ENCODE measurements at places on chromosomes 5 and 9. TPM values are rescaled to one million over a fixed set of nuclear protein-coding genes. Genes with fewer than 3 reads are reported as not detected.

GRCh38 chr9:129239946-129240490 is 62.0 kb upstream of the IER5L start:
- no peaks in the 10 kb centered on the region for H3K27me3 ChIP-seq
- no peak overlapping the region for H3K27ac ChIP-seq
- DNase-seq = no peak

DNA sequence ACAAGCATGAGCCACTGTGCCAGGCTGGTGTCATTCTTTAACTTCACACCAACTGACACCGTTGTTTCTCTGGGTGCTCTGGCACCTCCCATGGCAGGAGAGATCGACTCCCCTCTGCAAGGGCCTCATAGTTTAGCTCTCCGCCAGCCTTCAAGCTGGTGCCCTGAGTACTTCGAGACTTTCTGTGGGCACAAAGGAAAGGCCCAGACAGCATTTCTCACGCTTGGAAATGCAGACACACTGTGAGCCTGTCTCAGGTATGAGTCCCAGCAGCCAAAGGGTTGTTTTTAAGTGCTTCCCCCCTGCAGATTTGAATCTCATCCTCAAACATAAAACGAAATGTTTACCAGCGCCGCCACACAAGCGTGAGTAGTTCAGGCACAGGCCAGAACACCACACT is 11.1 kb upstream of the TCF7 start:
- H3K4me3 ChIP-seq = no peak overlapping the region
- H3K27me3 ChIP-seq = no peaks in the 10 kb centered on the region
- DNase-seq = no peak

DNA sequence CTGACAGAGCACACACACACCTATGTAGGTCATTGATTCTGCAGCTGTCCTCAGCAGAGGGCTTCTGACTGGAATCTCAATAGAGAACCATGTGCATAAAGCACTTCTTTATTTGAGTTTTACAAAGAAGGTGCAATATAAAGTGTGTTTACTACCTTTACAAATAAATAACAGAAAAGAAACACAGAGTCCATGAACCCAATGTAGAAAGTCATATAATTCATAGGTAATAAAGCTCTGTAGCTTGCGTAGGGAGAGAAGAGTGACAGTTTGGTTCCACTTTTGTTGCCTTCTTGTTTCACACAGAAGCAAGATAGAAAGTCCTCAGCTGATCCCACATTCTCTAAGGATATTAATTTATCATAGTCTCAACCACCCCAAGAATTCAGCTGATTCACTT is 149.5 kb downstream of the GABRG2 start:
- no peaks in the 10 kb centered on the region for H3K4me1 ChIP-seq
- no peak overlapping the region for H3K27ac ChIP-seq
- DNase-seq = no peak

GRCh38 chr5:174046558-174046957 is 1.1 kb downstream of the NSG2 start:
- no peak overlapping the region for H3K27ac ChIP-seq
- no peak for DNase-seq
- no peaks in the 10 kb centered on the region for H3K4me1 ChIP-seq

- no peak overlapping the region for H3K4me3 ChIP-seq
- H3K27ac ChIP-seq = no peak overlapping the region
- peaks cover 8% of the 10 kb centered on the region for H3K36me3 ChIP-seq
- H3K4me1 ChIP-seq = peaks cover 3% of the 10 kb centered on the region
- DNase-seq = no peak
- H3K27me3 ChIP-seq = no peaks in the 10 kb centered on the region
Observed at GRCh38 chr9:110086537-110086936, 121.4 kb downstream of the C9orf152 start.

GRCh38 chr5:175494264-175495183 is 16.2 kb downstream of the SFXN1 start:
- no peaks in the 10 kb centered on the region for H3K27me3 ChIP-seq
- no peaks in the 10 kb centered on the region for H3K4me1 ChIP-seq
- peaks cover 33% of the 10 kb centered on the region for H3K36me3 ChIP-seq
- H3K27ac ChIP-seq = peak overlapping the region; percentile 1

- no peaks in the 10 kb centered on the region for H3K36me3 ChIP-seq
- H3K4me1 ChIP-seq = no peaks in the 10 kb centered on the region
- no peak overlapping the region for H3K27ac ChIP-seq
- DNase-seq = no peak
- no peaks in the 10 kb centered on the region for H3K27me3 ChIP-seq
Observed at GRCh38 chr5:1983919-1984695, 101.4 kb upstream of the IRX4 start.

DNA sequence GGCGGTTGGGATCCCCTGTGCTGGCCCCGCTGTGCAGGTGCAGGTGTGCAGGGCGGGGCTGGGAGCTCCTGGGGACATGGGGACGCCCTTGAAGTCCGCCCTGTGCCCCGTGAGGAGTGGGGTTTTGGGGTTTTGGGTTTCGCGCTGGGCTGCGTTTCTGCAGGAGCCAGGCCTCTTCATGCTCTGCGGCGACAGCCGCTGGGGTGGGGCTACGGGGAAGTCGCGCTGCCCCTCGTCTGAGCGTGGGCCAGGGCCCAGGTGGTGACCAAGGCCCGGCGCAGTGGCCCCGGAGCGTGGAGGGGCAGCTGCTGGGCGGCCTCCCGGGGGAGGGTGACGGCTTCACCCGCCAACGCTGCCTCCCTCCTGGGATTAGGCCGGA is 47.8 kb upstream of the IRX4 start:
- H3K4me3 ChIP-seq = no peak overlapping the region
- H3K27ac ChIP-seq = no peak overlapping the region
- DNase-seq = no peak
- H3K36me3 ChIP-seq = no peaks in the 10 kb centered on the region

- no peaks in the 10 kb centered on the region for H3K36me3 ChIP-seq
- no peaks in the 10 kb centered on the region for H3K27me3 ChIP-seq
- no peak for DNase-seq
- H3K4me3 ChIP-seq = no peak overlapping the region
- H3K4me1 ChIP-seq = peaks cover 13% of the 10 kb centered on the region
Observed at GRCh38 chr5:173493846-173494245, 122.6 kb downstream of the BOD1 start.

DNA sequence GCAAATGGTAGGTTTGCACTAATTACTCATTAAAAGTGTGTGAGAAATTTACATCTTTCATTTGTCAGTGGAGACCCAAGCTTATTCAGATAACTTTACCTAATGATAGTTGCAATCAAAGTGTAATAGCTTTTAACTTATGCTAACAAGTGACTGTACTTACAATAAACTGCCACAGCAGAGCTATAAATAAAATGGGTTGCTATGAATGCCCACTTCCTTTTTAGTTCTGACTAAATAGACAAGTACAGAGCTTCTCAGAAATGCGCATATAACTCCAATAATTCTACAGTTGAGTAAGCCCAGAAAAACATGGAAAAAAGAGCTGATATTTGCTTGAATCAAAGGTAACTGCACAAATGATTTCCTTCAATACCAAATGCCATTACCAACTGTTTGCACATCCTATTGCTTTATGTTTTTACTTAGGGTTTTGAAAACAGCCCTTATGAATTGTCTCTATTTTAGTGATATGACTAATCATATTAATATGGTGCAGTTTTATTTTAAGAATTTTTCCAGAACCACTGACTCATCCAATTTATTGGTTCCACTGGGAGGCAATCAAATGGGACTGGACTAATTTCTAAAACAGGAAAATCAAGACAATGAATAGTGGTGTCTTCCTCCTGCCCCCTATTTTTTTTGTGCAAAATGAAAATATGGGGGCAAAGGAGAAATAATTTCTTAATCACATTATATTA is 84.1 kb downstream of the PPP2R2B start:
- peak; percentile 31 for DNase-seq
- H3K27ac ChIP-seq = no peak overlapping the region
- no peaks in the 10 kb centered on the region for H3K4me1 ChIP-seq
- H3K4me3 ChIP-seq = no peak overlapping the region
- H3K36me3 ChIP-seq = no peaks in the 10 kb centered on the region

DNA sequence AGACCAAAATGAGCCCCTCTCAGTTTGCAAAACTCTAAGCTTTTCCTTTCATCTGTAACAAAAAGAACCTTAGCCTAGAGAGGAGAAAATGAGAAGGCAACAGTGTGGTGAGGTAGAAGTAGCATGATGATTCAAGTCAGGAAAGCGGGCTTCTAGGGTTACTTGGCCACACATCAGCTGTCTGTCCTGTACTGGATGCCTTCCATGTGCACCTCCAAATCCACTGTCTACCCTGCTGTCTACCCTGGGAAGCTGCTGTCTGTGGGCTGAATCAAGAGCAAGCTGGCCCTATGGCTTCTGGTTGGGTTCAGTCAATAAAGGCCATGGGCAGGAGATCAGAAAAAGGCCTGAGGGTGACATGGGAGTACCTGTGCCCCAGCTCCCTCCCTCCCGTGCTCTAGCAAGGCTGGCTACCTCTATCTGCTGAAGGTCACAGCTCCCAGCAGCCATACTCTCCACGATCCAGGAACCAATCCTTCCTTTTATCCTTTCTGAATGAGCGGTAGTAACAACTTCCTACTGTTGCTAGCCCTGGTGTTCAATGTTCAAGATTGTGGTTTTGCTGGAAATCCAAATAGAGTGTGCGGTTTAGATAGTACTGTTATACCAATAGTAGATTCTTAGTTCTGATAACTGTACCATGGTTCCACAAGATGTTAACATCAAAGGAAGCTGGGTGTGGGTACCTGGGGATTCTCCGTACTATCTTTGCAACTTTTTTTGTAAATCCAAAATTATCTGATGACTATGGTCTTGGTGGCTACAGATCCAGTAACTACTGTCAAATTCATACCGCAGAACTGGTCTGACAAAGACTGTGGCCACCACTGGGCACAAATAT is 191.0 kb downstream of the ESM1 start:
- H3K4me1 ChIP-seq = no peaks in the 10 kb centered on the region
- H3K36me3 ChIP-seq = no peaks in the 10 kb centered on the region
- H3K27ac ChIP-seq = no peak overlapping the region
- DNase-seq = no peak

DNA sequence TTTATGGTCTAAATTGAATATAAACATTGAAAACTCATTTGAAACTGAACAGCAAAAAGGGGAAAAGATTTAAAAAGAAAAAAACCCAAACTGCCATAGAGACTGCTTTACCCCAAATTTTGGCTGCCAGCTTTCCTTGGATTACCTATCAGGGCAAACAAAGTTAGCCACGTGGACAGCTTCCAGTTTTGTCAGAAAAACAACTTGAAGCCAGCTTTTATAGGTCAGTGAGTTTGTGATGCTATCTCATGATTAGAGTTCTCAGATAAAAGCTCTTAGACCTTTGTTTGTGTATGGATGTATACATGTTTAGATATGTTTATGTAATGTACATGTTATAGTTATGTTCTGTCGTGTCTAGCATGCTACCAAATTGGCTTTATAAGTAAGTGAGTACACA is 16.1 kb downstream of the FBP2 start:
- H3K27me3 ChIP-seq = peaks cover 2% of the 10 kb centered on the region
- no peaks in the 10 kb centered on the region for H3K4me1 ChIP-seq
- H3K36me3 ChIP-seq = no peaks in the 10 kb centered on the region
- no peak overlapping the region for H3K4me3 ChIP-seq

GRCh38 chr9:129914051-129914450 is 78.8 kb downstream of the USP20 start:
- H3K4me1 ChIP-seq = peaks cover 10% of the 10 kb centered on the region
- no peak overlapping the region for H3K4me3 ChIP-seq
- H3K27me3 ChIP-seq = no peaks in the 10 kb centered on the region
- no peaks in the 10 kb centered on the region for H3K36me3 ChIP-seq

DNA sequence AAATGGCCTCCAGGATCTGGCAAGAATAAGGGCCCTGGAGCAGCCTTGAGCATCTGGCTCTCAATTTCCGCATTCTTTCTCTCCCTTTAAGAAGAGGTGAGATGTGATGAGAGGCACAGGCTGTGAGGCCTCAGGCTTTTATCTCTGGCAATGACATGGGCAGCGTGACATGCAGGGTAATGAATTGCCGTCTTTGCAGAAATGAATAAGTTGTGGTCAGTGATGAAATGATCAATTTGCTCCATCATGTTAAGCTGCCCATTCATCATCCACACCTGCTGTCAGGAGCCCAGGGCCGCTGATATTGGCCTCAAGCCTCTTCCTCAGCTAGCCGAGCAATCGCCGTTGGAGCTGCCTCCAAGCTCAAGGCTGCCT is 265.3 kb downstream of the TRIM32 start:
- H3K4me3 ChIP-seq = no peak overlapping the region
- no peaks in the 10 kb centered on the region for H3K36me3 ChIP-seq
- no peak for DNase-seq
- peak overlapping the region; percentile 82 for H3K27ac ChIP-seq
- peaks cover 16% of the 10 kb centered on the region for H3K4me1 ChIP-seq
- H3K27me3 ChIP-seq = no peaks in the 10 kb centered on the region

GRCh38 chr9:35905912-35906679 is at the start of gene HRCT1:
Gene HRCT1, plus strand, starts transcription at chr9:35906202. Its CDS starts 86 bp downstream, at chr9:35906288.
- peaks cover 46% of the 10 kb centered on the region for H3K4me1 ChIP-seq
- no peak within 1 kb of the TSS for H3K4me3 ChIP-seq
- H3K27me3 ChIP-seq = no peaks in the 10 kb centered on the region
- H3K27ac ChIP-seq = peak within 1 kb of the TSS; percentile 91
- H3K36me3 ChIP-seq = no peaks in the 10 kb centered on the region
- peak; percentile 94 for DNase-seq

DNA sequence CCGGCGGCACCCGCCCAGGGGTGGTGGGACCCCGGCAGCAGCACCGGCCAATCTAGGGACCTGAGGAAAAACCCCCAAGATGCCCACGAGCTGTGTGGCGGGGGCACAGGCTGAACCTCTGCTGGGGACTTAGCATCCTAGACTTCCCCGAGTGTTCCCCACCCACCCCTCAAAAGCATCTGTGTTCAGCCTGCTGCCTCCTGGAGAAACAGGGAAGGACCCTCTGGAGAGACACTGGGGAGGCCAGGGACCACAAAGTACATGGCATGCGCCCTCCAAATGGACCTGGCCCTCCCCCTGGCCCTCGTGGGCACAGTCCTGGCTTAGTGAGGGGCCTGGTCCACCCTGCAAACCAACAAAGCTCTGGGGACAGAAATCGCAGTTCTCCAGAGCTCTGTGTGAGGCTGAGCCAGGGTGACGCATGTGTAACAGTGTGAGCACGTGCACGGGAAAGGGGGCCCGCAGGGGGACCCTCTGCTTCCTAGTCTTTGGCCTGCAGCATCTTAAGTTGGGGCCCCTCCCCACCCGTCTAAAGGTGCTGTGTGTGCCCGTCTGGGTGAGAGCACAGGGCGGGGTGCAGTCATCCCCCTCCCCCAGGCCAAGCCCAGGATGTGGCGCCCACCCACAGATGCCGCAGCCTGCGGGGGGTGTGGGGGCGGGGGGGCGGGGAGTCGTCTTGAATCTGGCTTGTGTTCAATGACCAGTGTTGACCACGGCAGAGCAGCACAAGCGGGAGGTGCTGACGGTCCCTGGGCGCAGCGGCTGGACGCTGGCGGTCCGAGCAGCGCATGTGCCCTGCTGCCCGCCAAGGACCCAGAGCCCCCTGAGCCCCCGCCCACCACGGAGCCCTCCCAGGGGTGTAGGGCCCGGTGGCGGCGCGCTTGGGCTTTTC is 672 bp upstream of the KCNT1 start:
- no peak for DNase-seq
- H3K4me1 ChIP-seq = no peaks in the 10 kb centered on the region
- no peak overlapping the region for H3K27ac ChIP-seq
- H3K27me3 ChIP-seq = peaks cover 2% of the 10 kb centered on the region

GRCh38 chr9:136662656-136663581 is at the start of gene EGFL7:
Gene EGFL7, plus strand, starts transcription at chr9:136662916. Its CDS starts 5,367 bp downstream, at chr9:136668283.
- H3K27ac ChIP-seq = no peak within 1 kb of the TSS
- no peaks in the 10 kb centered on the region for H3K36me3 ChIP-seq
- DNase-seq = no peak
- peaks cover 4% of the 10 kb centered on the region for H3K4me1 ChIP-seq

Gene PCDHGA1
- total RNA-seq = 0.17 TPM

Gene PCDHGB5
- total RNA-seq = 1.1 TPM

Gene CER1
- total RNA-seq = 2.8 TPM

Gene FAM219A
- 59.9 TPM for total RNA-seq

Gene CYLC2
- total RNA-seq = not detected

Gene IFNB1
- 3.2 TPM for total RNA-seq

Gene CCDC192
- total RNA-seq = not detected

Gene QRFP
- total RNA-seq = not detected

Gene ZNF484
- 10.6 TPM for total RNA-seq

Gene LRRC19
- total RNA-seq = not detected

All from astrocyte (in vitro differentiated cells and primary cell).